NCI-H526 treated with DMSO at 0.1 percent for 48 hours (cell line): ENCODE measurements at places on chromosomes 12 and 14.
A peak's percentile ranks its signal among the peaks of the same experiment; 100 is the strongest.

GRCh38 chr12:51992246-51992645 lies 14.5 kb upstream of the TAMALIN start:
- no peak for DNase-seq

- peak; percentile 97 for DNase-seq
Observed at GRCh38 chr14:95255487-95255886, 64.2 kb downstream of the CLMN start.

DNA sequence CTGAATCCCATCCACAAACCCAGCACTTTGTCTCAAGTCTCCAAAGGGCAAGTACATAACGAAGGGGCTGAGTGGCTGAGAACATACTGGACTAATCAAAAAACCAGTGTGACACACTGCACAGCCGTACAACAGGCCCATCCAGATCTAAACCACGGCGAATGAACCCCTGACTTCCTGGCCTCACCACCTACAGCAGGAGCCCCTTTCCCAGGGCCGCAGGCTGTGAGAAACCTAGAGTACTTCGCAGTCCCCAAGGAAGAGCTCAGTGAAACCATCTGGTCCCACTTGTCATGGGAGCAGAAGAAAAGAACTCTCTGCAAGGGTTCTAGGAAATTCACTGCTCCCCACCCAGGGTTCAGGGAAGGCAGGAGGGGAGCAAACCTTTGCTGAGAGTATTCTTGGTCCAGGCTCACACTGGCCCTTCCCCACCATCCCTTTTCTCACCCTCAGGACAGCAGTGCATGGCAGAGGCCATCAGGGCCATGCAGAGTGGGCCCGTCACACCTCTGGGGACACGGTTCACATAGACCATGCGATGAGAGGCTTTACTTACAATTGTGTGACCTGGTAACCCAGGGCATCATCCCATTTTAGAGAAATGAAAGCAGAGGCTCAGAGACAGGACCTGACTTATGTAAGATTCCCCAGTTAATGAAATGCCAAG lies 192.8 kb downstream of the BCL11B start:
- DNase-seq, result no peak

DNA sequence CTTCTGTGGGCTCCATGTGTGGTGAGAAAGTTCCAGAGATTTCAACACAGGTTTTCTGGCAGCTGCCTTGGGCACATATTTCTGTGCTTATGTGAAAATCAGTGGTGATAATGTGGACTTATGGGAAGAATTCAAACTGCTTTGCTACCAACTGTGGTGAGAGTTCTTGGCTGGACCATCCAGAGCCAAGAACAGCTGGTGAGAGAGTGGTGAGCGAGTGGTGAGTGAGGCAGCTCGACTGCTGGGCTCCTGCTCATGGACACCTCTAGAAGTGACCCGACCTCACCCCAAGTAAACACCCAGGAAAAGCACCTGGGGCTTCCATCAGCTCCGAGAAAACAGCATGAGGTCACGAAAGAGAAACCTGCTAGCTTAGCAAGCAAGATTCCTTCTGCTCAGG lies 106.4 kb downstream of the PIWIL1 start:
- no peak for DNase-seq

GRCh38 chr14:63191211-63191610 lies 13.0 kb upstream of the RHOJ start:
- no peak for DNase-seq

GRCh38 chr12:68633614-68634558 lies 23.2 kb downstream of the RAP1B start:
- DNase-seq, result no peak

DNA sequence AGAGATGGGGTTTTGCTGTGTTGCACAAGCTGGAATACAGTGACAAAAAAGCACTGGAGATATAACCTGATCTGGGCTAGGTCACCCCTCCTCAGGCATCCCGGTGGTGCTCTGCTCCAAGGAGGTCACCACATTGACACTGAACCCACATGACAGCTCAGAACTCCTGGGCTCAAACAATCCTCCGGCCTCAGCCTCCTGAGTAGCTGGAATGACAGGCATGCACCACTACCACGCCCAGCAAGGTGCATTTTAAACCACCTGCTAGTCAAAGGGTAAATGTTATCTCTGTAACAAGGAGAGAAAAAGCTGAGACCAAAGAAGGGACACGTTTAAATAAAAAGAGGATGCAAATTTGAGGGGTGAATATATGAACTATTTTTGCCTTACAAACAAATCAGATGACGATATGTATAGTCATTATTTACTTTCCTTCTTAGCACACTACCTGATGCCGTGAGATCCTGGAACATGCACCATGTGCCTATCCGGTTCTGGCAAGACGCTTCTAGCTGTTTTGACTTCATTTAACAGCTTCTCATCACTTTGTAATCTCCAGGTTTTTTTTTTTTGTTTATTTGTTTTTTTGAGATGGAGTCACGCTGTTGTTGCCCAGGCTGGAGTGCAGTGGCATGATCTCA lies 135.1 kb downstream of the PPM1H start:
- DNase-seq, result peak; percentile 93

DNA sequence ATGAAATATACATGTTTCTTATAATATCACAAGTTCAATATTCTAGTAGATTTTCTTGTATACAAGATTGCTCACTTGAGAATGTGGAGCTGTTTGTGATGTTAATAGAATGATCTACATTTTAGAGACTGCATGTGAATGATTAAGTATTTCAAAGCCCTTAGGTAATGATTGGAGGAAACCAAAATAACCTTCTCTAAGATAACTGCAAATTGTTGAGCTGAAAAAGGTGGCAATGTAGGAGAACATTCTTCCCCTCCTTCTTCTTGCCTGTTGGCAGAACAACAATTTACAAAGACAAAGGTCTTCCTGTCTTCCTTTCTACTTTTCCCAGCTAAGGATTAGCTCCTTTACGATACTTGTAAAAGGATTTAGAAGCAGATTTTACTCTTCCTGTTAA lies 2.0 kb upstream of the CLEC6A start:
- DNase-seq, result no peak

DNA sequence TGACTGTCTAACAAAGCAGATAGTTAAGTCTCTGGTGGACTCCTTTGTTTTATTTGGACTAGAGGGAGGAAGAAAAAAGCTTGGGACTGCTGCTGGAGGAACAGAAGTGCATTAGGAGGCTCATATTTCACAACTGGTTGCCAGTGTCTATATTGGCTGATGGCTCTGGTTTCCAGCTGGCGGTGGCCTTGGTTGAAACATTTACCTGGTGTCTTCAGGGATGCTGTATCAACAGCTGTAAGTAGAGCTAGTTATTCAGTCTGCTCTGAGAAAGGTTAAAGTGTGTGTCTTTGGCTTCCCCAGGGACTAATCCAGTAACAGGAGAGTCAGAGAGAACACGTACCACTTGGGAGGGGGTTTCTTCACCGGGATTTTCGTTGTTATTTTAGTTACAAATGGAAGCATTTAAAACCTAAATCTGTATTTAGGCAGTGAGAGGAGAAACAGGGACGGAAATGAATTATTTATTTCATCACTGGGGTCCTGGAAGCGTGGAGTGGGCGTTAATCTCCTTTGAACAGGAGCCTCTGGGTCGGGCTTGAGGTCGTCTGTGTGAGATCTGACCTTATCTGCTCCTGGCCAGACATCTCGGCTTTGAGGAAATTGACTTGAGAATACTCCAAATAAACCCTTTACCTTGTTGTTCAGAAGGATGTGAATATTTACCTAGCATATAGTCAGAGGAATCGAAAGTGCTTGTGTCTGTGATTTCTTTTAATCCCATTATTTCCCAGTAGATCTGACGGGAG lies 149.9 kb downstream of the NRXN3 start:
- no peak for DNase-seq

- no peak for DNase-seq
Observed at GRCh38 chr12:80235944-80236343, 136.6 kb downstream of the OTOGL start.

DNA sequence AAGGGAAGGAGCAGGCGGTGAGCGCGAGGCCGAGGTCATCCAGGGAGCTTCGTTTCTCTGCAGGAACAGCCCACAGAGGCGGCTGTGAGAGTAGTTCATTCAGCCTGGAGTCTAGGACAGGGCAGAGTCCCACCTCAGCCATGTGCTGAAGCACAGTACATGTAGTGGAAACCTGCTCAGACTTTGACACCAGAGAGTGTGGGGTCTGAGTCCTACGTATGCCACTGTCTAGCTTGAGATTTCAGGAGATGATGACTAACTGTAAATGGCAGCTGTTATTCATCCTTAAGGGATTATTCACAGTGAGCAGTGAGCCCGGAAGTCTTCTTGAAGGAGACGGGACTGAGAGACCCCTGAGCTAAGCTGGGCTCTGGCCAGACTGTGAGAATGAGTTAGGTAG lies 938 bp upstream of the SLC6A13 start:
- no peak for DNase-seq

DNA sequence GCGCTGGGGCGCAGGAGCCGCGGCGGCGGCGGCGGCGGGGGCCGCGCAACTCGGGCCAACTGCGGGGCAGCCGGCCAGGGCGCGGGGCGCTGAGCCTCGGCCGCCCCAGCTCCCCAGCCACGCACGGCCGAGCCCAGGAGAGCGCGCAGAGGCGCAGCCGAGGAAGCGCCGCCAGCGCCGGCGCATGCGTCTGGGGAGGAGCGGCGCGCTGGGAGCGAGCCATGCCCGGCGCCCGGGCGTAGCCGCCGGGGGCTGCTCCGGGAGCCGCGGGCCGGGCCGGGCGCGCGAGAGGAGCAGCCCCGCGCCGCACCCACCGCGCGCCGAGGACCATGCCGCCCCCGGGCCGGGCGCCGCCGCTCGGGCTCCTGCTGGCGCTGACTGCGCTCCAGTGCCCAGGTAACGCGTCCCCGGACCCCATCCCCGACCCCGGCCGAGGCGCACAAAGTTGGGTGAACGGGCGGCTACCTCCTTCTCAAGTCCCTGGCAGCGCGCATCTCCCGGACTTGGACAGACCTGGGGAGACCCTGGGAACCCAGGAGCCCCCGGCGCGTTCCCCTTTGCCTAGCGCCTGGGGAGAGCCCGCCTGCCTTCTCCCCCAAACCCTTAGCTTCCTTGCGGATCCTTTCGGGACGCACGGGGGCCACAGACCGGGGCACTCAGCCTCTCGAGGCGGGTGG lies 121.4 kb downstream of the AACS start:
- DNase-seq, result no peak

DNA sequence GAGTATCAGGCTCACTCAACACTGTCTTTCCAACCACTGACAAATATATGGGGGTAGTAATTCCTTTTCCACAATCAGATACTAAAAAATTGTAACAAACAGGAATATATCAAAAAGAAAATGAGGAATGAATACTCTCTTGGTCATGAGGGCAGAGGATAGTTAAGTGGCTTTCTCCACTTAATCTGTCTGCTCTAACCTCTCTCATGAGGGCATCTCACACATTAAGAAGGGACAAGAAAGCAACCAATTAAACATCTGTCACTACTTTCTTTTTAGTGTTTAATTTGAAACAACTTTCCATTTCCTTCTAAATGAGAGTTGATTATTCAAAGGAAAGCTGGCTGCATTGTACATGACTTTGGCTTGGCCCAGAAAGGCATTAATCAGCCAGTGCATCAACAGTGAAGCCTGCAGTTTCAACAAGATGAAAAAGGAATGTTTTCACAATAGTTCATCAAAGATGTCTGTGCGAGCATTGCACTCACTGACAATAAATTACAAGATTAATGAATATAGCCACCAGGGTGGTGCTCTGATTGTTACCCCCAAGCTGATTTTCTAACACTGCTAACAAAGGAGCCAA lies 142.0 kb downstream of the SEC23A start:
- DNase-seq, result no peak

DNA sequence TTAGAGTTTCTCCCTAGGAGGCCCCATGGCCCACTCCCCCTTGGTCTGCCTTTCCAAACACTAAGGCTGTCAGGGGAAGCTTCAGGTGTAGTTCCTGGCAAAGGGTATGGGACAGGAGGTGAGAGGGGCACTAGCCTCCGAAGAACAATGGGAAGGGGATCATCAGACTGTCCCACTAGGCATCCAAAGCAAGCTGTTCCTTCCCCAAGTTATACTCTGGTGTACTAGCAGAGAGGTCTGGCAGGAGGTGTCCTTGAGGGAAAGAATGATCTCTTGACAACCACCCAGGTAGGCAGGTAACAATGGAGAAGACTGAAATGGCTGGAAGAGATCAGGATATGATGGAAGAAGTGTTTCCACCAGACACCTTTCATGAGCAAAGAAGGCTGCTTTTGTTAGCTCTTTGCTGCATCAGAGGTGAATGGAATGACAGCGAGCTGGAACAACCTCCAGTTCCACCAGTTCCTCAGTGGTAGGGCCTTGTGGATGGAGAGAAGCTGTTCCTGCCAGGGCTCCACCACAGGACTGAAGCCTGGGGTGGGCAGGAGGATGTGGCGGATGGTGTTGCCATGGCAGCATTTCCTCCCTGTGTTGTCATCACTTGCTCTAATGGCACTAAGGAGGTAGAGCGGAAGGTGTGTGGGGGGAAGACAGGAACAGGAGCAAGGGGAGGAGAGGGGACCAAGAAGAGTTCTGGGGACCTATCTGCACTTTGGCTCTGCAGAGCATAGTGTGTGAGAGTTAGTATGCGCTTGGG lies 2.3 kb upstream of the AGAP2 start:
- no peak for DNase-seq

GRCh38 chr12:45246236-45246635 lies 30.3 kb downstream of the ANO6 start:
- peak; percentile 52 for DNase-seq

GRCh38 chr14:100989924-100990323 lies 86.4 kb upstream of the RTL1 start:
- DNase-seq, result no peak

DNA sequence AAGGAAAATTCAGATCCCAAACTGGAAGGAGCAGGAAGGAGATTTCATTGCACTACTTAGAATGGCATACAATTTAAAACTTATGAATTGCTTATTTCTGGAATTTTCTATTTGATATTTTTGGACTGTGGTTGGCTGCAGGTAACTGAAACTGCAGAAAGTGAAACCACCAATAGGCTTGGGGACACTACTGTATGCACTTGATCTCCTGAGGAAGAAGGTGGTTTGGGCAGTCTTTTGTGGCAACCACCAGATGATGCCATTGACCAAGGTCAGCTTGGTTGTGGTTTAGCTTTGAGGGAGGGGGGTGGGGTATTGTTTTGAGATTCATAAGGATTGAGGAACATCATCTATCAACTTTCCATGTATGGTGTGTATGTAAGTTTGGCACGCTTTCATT lies 209.5 kb upstream of the STXBP6 start:
- DNase-seq, result no peak

DNA sequence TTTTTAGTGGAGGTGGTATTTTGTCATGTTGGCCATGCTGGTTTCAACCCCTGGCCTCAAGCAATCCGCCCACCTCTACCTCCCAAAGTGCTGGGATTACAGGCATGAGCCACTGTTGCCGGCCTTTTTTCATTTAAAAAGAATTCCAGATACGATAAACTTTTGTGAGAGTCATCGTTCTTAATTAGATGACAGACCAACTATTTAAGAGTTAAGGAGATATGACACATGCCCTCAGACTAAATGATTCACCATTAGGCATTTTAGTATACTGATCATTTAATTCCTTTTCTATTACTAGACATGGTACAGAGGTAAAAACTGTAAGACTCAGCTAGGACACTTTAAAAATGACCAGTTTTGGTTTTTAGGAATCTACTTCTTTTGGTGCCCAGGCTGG lies 2.4 kb downstream of the ANKRD13A start:
- no peak for DNase-seq
